ENCODE measurements at places on chromosomes 11 and 22.
A peak's percentile ranks its signal among the peaks of the same experiment; 100 is the strongest.

GRCh38 chr11:119865661-119866156, 136.7 kb upstream of the NECTIN1 start:
- no peak for DNase-seq

GRCh38 chr11:73003088-73003487, 139.0 kb downstream of the FCHSD2 start:
- no peak for DNase-seq

- DNase-seq, result no peak
These were observed 13.2 kb downstream of the DCUN1D5 start for GRCh38 chr11:103078710-103079109.

DNA sequence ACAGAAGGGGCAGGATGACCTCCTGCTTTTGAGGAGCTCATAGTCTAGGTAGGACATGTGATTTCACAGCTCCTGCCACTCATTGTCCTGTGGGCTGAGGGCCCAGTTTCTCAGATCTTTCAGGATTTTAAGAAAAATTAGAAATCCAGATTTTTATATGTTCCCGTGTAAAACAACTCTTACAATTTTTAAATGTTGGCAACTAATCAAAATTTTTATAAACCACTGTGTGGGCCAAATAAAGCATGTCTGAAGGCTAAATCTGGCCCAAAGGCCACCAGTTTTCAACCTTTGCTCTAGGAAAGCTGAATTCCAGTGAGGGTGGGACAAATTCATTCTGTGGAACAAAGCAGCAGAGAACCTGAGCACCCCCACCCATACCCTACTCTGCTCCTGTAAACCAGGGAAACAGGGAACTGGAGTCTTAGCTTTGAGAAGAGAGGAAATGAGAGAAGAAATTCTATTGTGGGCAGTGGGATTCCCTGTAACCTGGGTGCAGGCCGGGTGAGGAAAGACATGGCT, 20.6 kb downstream of the LRRC32 start:
- no peak for DNase-seq

GRCh38 chr11:111718436-111718835, 47.8 kb downstream of the PPP2R1B start:
- no peak for DNase-seq

DNA sequence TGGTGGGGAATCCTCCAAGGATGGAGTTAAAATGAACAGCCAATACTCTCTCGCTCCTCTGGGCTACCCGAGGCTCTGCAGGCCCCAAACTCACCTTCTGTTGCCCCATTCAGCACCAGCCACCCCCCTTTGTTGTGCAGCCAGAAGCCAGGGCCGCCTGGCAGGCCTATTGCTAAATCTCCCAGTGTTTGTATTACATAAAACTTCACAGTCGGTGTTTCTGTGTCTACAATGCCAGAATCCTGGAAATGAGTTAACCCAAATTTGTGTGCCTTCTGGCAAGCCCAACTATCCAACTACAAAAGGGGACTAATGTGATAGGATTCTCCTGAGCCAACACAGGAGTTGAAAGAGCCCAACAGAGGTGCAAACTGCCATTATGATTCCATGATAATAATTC, 9.3 kb downstream of the KCNJ5 start:
- DNase-seq, result no peak

- peak; percentile 53 for DNase-seq
These were observed 18.2 kb downstream of the ADM start for GRCh38 chr11:10322830-10323792.

DNA sequence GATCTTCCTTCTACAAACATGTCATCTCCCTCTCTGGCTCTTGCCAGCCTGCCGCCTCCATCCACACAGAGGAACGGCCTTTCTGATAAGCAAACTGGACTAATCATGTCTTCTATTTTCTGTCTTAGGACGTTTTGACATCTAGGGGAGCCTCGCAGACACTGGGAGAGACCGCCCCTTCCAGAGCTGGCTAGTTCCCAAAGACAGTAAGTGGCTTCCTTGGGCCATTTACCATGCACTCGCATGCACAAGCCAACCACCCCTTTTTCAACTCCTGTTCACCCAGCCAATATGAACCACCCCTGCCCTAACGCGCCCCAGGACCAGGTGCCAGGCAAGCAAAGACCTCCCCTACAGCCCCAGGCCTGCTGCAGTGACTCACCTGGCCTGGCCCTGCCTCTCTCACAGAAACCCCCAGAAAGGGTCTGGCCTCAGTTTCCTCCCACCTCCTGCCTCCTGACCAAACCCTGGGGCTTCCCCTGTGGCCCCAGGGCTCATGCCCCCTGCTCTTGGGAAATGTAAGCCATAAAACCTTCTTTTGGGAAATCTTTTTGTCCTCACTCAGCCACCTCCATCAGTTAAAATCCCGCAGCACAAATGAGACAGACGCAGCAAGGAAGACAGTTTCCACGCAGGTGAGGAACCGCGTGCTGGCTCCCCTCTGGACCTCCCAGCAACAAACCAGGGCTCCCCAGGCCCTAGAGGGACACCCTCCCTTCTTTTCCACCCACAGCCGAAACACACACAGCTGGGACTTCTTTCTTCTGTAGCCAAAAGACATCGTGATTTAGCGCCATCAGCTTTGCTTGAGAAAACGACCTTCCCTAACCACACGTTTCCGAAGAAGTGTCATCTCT, 38.5 kb downstream of the SHANK2 start:
- DNase-seq, result no peak

DNA sequence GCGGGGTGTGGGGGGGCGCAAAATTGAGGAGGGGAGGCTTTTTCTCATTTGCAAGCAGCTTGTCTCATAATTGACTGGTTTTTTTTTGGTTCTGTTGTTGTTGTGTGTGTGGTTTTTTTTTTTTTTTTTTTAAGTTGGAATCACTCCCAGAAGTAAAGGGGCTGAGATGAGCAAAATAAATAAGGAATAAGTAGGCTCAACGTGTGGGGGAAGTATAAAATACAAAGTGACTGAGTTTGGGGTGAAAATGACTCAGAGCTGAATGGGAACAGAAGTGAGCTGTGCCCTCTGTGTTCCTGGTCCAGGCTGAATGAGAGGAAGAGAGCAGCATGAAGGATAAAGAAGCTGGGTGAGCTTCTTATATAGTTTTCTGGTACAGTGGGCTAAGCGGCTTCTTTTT, 90.0 kb downstream of the GRIK4 start:
- DNase-seq, result no peak

DNA sequence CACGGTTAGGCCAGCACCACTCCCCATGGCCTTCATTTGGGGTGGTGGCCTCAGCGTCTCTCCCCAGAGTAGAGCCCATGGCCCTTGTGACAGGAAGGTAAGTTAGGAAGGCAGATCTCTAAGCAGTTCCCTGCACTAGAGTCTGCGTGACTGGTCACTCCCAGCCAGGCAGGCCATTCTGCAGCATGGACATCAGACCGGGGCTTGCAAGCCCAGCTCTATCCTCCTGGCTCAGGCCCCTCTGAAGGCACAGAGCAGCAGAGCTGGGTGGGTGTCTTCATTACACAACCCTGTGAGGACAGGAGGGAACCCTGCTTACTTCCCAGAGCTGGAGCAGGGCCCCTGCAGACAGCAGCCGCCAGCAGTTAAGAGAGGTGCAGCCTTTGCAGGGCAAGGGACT, 77.3 kb downstream of the PIWIL3 start:
- DNase-seq, result no peak

DNA sequence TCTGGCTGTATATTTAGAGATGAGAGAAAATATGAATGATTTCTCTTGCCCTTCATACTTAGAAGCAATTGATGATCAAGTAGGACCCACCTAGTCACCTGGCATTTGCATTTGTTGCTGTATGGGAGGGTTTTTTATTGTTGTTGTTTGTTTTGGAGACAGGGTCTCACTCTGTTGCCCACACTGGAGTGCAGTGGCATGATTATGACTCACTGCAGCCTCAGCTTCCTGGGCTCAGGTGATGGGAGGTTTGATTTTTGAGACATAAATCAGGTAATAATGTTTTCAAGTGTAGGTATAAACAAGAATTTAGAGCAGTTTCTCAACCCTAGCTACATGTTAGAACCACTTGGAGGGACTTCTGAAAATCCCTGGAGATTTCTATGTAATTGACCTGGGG, 63.0 kb downstream of the TNRC6B start:
- DNase-seq, result no peak

- peak; percentile 45 for DNase-seq
These were observed 36.1 kb downstream of the CCDC90B start for GRCh38 chr11:83249972-83250593.

GRCh38 chr11:110711448-110711775, 825 bp downstream of the ARHGAP20 start:
- DNase-seq, result no peak

DNA sequence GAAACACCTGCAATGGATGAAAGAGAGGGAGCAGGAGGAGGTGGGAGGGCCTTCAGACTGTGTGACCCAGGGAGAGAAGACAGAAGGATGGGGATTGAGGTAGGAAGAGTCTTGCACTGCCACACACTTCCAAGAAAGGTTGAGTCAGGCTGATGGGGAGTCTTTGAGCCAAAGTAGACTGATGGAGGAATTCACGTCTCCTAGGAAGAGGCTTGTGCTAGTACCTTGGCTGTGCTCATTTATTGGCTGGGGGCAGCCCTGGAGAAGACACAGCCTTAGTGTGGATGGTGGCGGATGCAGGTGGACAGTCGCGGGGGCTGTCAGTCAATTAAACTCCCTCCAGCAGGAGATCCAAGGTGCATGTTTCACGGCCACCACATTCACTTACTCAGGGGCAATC, 16.2 kb upstream of the ACCSL start:
- DNase-seq, result no peak

DNA sequence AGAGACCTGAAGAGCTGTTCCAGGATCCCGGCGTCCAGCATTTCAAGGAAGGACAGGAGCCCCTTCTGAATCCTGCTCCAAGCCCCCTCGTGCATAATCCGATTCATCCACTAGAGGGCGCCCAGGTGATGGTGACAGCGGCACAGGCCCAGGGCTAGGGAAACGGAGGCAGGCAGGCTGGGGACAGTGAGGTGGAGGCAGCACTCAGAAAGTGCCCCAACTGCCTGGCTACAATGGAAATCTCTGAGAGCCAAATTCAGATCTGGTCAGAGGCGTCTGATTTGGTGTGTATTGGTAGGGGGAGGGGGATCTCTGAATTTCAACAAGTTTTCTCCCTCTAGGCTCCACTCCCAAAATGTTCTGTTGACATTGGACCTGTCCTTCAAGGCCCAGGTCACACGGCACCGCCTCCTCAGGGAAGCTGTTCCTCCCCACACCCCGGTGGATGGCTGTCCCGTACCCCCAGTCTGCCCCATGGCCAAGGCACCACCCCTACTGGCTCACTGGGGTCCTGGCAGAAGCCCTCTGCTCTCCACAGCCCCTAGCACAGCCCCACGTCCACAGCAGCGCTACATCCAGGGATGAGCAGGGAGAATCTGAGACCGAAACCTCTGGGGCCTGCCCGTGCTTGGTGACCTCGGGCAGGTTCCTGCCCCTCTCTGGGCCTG, 142.9 kb downstream of the CRYBB2 start:
- peak; percentile 82 for DNase-seq

- DNase-seq, result no peak
These were observed 27.3 kb upstream of the ASPHD2 start for GRCh38 chr22:26401726-26402125.

DNA sequence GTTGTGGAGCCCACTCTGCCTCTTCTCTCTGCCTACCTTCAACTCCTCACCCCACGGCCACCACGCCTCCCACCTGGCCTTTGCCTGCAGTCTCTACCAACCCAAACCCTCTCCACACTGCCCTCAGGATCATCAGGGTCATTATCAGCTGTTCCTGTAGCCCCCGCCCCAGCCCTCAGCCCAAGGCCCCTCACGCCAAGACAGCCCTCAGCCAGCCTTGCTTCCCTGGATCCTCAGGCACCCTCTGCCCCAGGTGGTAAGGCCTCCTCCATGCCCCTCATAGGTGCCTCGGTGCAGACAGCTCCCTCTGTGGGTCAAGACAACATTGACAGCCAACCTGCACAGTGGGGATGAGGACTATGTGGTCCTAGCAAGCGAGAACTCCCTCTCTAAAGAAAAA, 1.7 kb downstream of the SBF1 start:
- DNase-seq, result no peak

GRCh38 chr11:45713573-45713972, 48.2 kb upstream of the CHST1 start:
- no peak for DNase-seq

- no peak for DNase-seq
These were observed 228.2 kb upstream of the DDI1 start for GRCh38 chr11:103808252-103808651.

DNA sequence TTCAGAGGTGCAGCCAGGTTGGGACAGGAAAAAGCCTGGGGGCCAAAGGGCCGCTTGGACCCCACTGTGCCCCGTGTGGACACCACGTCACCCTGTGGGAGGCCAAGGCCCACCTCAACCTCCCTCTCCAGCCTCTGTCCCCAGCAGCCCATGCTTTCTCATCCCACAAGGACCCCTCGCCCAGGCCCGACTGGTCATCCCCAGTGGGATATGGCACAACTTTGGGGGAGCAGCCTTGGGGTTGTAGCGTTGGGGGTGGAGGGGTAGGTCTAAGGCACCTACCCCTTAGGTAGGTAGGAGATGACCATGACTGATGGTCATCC, 44.0 kb downstream of the IGF2 start:
- no peak for DNase-seq

- DNase-seq, result no peak
These were observed 526.6 kb upstream of the CADM1 start for GRCh38 chr11:116030697-116031331.

GRCh38 chr11:5226732-5227310, at the start of gene HBB:
Gene HBB, minus strand, starts transcription at chr11:5227071. Its CDS starts 50 bp downstream, at chr11:5227021.
- no peak for DNase-seq

DNA sequence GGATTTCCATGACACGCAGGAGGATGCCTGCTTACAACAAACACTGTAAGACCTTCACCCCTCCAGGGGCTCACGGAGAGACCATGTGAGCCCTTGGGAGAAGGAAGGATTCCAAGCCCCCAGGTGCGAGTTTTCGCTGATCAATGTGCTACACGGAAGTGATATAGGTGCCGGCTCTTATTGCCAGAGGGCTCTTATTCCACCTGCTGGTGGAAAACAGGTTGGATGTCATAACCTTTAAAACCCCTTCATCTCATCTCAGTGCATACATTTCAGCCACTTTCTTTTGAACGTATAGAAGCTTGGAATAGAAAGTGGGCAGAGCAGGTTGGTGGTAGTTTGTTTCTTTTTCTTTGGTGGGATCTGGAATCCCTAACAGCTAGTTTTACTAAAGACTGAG, 25.8 kb downstream of the LAYN start:
- DNase-seq, result no peak

- DNase-seq, result no peak
These were observed 74.5 kb downstream of the FAM76B start for GRCh38 chr11:95714843-95715776.

- DNase-seq, result no peak
These were observed 5.8 kb downstream of the OR5AK2 start for GRCh38 chr11:56994532-56994931.

DNA sequence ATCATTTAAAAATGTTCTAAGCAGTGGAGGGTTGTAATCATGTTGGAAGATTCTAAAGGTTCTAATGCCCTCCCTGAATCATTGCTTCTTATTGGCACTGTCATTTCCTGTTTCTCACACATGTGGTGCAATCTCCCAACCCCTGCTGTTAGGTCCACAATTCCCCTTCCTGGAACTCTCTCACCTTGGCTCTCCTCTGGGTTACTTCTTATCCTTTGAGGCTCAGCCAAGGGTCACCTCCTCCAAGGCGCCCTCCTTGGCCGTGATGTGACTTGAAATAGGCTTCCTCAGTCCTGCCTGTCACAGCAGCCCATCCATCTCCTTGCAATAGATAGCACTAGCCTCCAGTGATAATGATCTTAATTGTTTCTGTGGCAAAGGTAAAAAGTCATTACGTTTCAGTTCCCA, 149.8 kb downstream of the TTC17 start:
- no peak for DNase-seq

All from hepatic stellate cell (primary cell).